Cerebellum (tissue), 4 donors: ENCODE measurements at places on chromosomes 7 and 10.

DNA sequence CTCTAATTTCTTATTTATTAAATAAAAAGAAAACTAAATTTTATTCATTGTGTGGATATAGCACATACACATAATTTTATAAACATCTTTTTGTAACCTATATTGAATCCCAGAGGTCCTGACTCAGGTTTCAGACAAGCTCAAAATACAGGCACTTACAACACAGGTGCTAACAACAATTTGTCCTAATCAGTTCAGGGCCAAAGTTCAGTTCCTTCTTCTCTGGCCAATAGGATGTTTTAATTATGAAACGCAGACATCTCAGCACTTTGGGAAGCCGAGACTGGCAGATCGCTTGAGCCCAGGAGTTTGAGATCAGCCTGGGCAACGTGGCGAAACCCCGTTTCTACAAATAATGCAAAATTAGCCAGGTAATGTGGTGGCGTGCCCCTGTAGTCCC, 15.0 kb downstream of the RPA3 start:
- DNase-seq: no peak

GRCh38 chr10:125299461-125299860, 139.1 kb upstream of the CTBP2 start:
- DNase-seq: no peak

GRCh38 chr10:117417196-117417595, 42.0 kb upstream of the PDZD8 start:
- no peak for DNase-seq

DNA sequence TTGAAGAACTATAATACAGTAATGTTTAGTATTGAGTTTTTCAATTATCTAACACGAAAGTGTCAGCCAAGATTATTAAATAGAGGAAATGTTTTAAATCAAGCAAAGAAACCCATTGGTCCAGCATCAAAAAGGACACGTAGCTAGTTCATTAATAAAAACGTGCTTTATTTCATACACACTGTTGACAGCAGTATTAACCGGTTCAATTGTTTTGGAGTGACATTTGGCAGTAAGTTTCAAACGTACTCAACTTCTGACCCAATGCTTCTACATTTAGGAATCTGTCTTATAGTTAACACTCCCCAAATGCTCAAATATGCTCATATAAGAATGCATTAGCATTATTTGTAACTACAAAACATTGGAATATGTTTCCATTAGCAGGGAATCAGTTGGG, 41.3 kb downstream of the SLC16A12 start:
- DNase-seq: no peak

DNA sequence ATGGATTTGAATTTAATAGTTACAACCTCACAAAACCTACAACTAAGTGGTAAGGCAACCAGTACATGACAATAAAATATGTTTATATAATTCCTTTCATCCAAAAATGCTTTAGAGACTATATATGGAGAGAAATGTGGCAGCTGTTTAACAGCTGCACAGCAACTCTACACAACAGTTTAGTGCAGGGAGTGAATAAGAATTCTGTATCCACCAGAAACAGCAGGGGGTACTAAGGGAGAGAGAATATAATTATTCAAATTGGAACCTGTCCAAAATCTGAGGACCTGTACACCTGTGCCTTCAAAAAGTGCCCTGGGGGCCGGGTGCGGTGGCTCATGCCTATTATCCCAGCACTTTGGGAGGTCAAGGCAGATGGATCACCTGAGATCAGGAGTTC, 49.6 kb downstream of the POLL start:
- no peak for DNase-seq

- DNase-seq: no peak
These were observed 85.6 kb upstream of the FRMD4A start for GRCh38 chr10:14416308-14416700.

DNA sequence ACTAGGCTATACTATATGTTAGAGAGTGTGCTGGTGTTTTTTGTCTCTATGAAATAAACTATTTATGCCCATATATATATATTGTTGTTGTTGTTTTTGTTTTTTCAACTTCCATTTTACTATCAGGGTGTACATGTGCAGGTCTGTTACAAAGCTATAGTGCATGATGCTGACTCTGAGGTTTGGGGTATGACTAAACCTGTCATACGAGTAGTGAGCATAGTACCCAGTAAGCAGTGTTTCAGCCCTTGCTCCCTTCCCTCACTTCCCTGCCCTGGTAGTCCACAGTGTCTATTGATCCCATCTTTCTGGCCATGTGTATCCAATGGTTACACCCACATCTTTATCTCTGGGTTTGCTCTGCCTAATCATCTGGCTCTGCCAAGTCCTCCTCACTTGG, 101.8 kb downstream of the FAS start:
- DNase-seq: no peak

- DNase-seq: no peak
These were observed 398.1 kb upstream of the PRKCQ start for GRCh38 chr10:6978187-6978627.

DNA sequence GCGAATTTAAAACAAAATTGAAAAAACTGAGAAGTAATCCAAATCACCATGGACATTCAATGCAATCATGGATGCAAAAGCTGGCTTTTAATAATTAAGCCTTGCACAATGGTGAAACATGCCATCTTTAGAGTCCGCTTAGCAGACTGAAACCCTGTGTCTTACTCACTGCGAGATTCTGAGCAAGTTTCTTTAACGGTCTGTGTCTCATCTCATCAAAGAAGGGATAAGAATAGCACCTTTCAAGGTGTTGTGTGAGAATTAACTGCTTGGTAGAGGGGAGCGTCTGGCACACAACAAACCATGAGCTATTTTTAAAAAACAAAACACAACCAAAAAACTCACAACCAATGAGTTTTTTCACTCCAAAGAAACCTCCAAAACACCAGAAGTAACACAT, 21.4 kb downstream of the ACBD7 start:
- no peak for DNase-seq

DNA sequence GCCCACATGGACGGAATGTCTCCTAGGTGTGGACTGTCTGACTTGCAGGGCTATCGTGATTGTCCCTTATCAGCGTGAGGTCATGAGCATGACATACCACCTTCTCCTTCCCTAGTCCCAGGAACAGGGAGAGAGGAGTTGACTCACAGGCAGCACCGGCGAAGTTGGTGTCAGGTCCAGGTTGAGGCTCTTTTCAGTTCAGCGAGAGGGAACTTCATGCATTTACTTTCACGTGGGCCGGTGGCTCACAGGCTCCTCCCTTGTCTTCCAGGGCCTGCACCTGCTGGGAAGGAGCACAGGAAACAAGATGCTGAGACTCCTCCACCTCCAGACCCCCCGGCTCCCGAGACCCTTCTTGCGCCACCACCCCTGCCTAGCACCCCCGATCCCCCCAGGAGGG, 46.1 kb downstream of the PROSER2 start:
- DNase-seq: no peak

- no peak for DNase-seq
These were observed 9.9 kb downstream of the ARMH3 start for GRCh38 chr10:102046095-102046494.

GRCh38 chr10:94678475-94678874, 5.1 kb upstream of the CYP2C18 start:
- no peak for DNase-seq

- DNase-seq: no peak
These were observed 64.0 kb downstream of the C10orf143 start for GRCh38 chr10:130046591-130046990.

DNA sequence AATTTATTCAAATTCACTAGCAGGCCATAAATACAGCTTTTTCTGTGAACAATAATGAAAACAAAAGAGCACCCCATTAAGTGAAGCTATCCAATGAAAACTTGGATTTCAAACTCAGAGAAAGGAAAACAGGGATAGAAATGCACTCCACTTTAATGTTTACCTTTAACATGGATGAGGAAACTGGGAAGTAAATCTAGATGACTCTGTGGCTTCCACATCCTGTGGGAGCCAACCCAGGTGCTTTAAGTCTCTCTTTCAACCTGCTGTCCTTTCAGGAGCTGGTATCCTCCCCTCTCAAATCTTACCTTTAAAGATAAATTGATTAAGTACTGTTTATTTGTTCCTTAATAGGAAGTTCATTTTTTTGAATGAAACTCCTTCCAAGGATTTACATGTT, 21.5 kb upstream of the SGMS1 start:
- no peak for DNase-seq

- no peak for DNase-seq
These were observed 376.9 kb downstream of the CALN1 start for GRCh38 chr7:72035266-72035665.

- DNase-seq: no peak
These were observed 231.4 kb downstream of the KCND2 start for GRCh38 chr7:120504386-120504785.

DNA sequence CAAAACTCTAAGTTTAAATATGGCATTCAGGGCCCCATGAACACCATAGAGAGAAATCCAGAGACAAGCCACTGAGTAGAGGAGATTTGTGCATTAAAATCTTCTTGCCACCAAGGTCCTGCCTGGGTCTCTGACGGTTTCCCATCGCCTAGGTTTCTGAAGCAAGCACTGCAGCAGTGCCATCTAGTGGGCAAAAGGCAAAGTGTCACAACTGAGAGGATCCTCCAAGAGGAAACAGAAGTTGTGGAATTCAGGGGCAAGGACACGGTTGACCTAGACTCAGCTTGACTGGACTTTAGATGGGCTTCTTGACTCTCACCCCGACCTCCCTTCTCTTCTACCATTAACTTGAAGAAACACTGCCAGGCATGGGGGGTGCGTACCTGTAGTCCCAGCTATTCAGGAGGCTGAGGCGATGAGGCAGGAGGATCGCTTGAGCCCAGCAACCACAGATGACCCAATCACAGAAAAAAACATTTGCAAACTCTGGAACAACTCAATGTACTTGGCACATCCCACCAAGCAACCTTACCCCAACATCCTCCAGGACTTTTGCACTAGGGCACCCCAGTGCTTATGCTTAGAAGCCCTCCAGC, 604.1 kb downstream of the GALNT17 start:
- peak; percentile 79 for DNase-seq

DNA sequence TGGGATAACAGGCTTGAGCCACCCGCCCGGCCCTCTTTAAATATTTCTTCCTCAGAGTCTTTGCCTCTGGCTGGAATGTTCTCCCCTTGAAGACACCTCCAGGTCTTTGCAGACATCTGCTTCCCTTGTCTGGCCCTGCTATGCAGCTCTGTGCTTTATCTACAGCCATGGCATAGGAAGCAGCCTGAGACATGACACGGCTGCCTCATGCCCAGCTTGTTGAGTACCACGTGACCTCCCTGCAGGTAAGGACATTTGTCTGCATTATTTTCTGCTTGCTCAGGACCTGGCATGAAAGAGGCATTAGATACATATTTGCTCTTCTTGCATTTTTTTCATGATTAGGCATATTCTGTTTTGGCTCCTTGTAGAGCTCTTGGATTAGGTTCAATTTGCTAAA, 113.8 kb upstream of the KLF6 start:
- DNase-seq: no peak

GRCh38 chr10:59126991-59127390, 49.5 kb upstream of the PHYHIPL start:
- DNase-seq: no peak

- DNase-seq: no peak
These were observed 47.9 kb downstream of the SP8 start for GRCh38 chr7:20738518-20739481.

DNA sequence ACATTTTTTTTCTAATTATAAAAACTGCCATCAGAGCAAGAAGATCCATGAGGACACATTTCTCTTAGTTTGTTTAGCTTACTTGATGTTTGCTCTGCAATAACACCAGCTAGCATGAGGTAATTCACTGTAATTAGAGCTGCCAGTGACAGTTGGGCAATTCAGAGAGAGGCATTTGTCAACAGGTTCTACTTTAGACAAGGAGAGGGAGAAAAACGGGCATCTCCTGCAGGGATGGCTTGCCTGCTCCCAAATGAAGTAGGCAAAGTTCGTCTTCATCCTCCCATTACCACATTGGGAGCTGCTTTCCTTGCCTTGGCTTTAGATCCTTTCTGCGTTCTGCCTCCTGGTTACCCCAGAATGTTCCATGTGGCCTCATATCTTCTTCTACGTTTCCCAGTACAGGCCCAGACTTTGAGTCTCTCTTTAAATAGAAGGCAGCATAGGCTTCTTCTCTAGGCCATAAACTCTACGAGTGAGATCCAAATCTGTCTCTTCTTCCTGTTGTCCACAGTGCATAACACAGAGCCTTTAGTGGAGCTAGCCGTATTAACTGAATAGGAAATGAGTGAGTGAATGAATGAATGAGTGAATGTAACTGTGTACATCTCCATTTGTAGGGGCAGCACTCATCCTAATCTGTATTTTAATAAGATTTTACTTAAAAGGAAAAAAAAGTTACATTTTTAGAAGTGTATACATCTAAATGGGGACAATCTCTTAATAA, 21.2 kb downstream of the ASB15 start:
- no peak for DNase-seq

DNA sequence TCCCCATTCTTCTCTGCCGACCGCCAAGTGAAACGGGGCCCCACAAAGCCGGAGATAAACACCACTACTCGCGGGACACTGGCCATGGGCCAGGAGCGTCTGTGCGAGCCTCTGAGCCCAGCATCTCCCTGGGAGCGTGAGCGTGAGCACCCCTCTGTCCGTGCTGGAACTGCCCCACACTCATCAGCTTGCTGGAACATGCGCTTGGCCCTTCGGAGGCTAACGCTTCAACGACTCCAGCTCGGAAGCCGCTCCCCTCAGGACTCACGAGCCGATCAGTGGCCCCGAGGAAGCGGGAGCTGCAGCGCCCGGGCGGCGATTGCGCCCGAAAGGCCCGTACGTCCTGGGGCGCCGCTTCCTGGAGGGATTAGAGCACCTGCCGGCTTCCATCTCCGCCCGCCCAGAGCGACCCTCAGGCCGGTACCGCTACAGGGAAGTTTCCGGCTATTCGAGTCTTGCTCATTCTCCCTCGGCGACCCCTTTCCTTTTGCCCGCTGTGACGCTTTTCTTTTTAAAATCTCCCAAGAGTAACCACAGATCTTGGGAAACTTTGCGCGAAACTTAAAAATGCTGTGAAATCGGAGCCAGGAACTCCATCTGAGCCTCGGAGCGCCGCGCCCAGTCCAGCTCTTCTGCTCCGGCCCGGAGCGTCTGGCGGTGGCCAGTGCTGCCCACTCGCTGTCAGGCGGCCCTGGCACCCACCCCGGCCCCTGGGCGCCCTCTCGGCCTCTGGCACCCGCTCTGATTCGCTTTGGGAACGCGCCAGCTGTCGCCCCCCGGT, 1.0 kb downstream of the TLL2 start:
- DNase-seq: no peak

DNA sequence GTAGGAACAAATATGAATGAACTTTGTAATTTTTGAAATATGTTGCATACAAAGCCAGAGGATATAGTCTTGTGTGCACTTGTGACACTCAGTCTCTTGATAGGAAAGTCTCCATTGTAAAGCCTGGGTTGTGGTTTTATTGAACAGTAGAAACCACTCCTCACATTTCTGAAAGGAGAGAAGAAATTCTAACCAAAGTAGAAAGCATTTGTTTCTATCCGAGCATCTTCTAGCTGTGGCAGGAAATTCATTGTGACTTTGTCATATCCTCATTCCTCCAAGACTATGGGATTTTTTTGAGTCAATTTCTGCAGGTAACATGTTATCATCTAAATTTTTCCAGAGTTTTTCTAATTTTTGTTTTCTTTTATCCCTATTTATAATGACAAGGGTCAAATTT, 55.5 kb upstream of the NCF1 start:
- no peak for DNase-seq

- DNase-seq: no peak
These were observed 89.1 kb downstream of the MMRN2 start for GRCh38 chr10:86868353-86868752.
